ENCODE measurements at places on chromosomes 13 and 19.

GRCh38 chr13:94596575-94596971 lies 621 bp upstream of the TGDS start:
- DNase-seq, result peak; percentile 27

- no peak for DNase-seq
Observed at GRCh38 chr13:29434217-29434945, 161.1 kb downstream of the SLC7A1 start.

- DNase-seq, result no peak
Observed at GRCh38 chr13:22903301-22903700, 277.5 kb upstream of the SGCG start.

GRCh38 chr13:79686441-79686840 lies 205.5 kb downstream of the NDFIP2 start:
- DNase-seq, result no peak

GRCh38 chr13:103598671-103599070 lies 532.5 kb upstream of the SLC10A2 start:
- DNase-seq, result no peak

GRCh38 chr19:34120846-34121639 lies 51.3 kb upstream of the LSM14A start:
- peak; percentile 42 for DNase-seq

GRCh38 chr19:35167251-35168119 lies 12.9 kb downstream of the FXYD5 start:
- no peak for DNase-seq

DNA sequence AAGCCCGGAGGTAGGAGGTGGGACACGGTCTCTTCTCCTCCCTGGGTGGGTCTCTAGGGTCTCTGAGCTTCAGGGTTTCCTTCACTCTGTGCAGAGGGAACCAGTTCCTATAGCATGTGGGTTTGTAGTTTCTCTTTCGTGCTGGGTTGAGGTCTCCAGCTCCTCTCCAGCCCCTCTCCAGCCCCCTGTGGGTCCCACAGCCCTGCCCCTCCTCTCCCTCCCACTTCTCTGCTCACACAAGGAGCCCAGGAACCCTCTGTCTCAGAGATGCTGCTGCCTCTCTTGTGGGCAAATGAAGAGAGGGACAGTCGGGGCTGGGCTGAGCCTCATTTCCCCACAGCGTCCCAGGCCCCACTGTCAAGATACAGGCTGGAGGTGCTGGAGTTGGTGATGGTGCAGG lies 1.4 kb downstream of the SIGLEC7 start:
- no peak for DNase-seq

- DNase-seq, result no peak
Observed at GRCh38 chr19:1435378-1435989, 2.7 kb upstream of the RPS15 start.

- no peak for DNase-seq
Observed at GRCh38 chr19:2033825-2034159, 17.3 kb downstream of the MKNK2 start.

DNA sequence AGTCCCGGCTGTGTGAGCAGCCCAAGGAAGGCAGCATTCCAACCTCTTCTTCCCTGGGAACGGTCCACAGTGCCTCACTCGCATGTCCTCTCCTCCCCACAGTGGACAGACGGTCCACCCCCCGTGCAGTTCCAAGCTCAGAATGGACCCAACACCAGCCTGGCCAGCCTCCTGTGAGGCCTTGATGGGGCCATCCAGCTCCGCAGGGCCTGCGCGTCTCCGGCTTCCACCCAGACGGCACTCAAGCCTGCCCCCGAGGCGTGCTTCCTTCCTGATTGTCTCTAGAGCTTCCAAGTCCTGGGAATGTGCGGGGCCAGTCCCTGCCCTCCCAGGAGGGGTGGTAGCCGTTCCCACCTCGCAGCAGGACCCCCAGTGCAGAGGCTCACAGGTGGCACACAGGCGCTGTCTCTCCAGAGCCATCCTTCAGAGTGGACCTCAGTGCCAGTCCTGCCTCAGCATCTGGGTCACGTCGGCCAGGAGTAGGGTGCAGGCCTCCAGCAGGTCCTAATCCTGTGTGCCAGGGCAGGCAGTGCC lies 35.0 kb downstream of the MAU2 start:
- no peak for DNase-seq

GRCh38 chr13:62375653-62376052 lies 960.0 kb upstream of the PCDH20 start:
- no peak for DNase-seq

DNA sequence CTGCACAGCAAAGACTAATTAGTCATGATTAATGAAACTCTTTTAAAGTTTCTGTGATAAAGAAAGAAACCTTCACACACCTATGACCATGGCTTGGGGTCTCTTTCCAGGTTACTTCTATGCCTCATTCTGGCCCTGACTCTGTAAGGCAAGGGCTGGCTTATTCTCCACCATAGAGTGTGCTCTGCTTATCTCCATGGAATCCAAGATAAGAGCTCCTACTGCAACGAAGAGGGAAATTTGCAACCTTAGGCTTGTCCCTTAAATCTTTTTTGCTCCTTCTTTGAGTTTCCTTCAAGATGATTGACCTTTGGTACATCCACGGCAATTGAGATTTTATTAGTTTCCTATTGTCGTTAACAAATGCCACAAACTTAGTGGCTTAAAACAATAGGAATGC lies 239.9 kb downstream of the SPRY2 start:
- no peak for DNase-seq

GRCh38 chr19:22118132-22118531 lies 65.8 kb downstream of the ZNF257 start:
- DNase-seq, result no peak

DNA sequence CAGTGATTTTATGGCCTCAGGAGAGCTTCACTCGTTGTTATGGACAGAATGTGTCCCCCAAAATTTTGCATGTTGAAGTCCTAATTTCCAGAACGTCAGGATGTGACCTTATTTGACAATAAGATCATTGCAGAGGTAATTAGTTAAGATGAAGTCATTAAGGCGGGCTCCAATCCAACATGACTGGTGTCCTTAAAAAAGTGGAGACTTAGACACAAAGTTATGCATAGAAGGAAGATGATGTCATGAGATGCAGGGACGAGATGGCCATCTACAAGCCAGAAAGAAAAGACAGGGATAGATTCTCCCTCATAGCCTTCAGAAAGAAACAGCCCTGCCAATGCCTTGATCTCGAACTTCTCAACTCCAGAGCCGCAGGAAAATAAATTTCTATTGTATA lies 25.8 kb upstream of the SPATA13 start:
- no peak for DNase-seq

- no peak for DNase-seq
Observed at GRCh38 chr13:110377178-110377825, 70.2 kb downstream of the COL4A2 start.

DNA sequence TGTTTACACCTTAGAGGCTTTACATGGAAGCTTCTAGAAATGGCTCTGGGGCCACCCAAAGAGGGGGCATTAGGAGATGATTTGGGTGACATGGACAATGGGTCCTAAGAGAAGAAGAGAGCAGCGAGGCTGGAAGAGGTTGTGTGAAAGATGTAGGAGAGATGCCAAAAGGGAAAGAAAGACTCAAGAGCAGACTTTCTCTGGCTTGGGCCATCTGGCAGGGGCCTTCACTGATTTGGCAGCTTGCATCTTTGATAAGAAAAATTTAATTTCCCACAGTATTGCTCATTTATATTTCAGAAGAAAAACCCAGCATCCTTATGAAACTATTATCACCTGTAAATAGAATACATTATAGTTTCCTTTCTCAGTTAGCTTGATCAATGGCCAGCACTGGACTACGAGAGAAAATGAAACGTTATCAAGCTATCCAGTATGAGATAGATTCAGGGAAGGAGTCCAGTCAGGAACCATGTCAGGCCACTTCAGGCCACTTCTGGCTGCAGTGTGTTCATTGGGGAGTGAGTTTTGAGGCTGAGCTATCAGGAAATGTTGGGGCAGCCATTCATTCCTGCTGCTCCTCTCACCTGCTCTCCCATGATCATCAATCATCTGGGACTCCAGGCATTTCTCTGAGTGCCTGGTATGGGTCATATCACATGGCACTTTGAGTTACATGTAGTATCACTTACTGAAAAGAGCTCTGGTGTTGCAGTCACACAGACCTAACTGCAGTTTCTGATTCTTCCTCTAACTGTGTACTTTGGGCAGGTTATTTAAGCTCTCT lies 10.3 kb downstream of the SCEL start:
- DNase-seq, result no peak

DNA sequence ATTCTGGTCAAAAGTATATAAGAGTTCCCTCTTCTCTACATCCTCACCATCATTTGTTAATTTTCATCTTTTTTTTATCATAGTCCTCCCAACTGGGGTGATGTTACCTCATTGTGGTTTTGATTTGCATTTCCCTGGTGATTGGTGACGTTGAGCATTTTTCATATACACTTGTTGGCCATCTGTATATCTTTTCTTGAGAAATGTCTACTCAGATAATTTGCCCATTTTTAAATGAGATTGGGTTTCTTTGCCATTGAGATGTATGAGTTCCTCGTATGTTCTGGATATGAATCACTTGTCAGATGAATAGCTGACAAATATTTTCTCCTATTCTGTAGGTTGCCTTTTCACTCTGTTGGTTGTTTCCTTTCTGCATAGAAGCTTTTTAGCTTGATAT lies 2.4 kb downstream of the CD33 start:
- DNase-seq, result no peak

- no peak for DNase-seq
Observed at GRCh38 chr19:31938675-31939074, 406.7 kb upstream of the ZNF507 start.

GRCh38 chr19:40739030-40739839 lies 11.0 kb downstream of the ACTMAP start:
- no peak for DNase-seq

- DNase-seq, result no peak
Observed at GRCh38 chr19:3964256-3965194, 6.4 kb downstream of the DAPK3 start.

- no peak for DNase-seq
Observed at GRCh38 chr13:66617786-66618185, 612.4 kb downstream of the PCDH9 start.

DNA sequence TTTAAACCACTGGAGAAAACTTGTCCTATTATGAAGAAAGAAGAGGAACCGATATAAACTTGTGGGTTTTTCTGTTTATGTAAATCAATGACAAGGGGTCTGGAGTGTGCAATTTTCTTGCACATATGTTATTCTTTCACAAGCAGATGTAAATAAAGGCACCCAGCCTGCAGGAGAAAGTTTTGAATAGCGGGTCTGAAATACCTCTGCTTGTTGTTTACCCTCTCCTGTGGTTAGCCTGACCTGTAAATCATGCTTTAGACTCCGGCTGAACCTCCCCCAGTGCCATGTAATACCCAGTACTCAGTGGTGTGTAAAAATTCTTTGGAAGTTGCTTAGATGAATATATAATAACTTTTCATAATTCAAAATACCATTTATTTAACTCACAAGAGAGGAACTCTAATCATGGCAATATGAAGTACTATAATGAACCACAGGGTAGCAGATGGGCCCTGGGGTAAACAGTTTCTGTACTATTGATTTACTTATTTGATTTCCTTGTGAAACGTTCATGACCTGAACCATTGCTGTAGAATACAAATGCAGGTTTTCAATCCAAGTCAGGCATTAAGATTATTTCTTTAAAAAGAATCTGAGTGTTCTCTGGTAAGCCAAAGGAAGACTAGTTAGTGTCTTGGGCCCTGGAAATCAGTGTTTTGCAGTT lies 245.1 kb downstream of the LMO7 start:
- no peak for DNase-seq

DNA sequence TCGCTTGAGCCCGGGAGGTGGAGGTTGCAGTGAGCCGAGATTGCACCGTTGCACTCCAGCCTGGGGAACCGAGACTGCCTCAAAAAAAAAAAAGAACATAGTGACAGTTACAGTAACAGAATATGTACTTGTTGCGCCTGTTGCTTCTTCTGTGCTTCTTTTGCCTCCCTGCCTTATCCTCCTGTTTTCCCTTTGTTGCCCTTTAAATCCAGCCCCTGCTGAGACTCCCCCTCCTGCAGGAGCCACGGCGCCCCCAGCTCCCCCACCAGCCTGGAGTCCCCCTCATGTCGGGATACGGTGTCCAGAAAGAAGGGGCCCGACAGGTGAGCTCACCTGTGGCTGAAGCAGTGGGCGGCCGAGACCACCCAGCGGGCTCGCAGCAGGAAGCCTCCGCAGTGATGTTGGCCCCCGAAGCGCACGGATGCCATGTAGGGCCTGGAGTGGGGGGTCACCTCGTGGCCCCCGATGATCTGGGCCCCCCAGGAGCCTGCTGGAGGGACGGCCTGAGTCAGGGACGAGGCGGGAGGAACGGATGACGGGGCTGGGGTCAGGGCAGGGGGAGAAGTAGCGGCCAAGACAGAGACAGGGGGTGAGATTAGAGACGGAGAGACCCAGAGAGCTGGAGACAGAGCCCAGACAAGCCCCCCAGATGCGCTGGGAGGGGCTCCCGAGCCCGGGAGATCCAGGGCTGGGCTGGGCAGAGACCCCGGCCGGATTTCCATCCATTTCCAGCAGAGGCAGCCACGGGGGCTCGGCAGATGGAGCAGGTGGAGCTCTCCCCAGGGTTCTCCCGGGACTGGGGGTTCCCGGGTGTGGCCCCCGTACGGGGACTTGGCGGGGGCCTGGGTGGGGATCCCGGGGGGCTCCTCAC lies 536 bp downstream of the PRSS57 start:
- DNase-seq, result no peak

DNA sequence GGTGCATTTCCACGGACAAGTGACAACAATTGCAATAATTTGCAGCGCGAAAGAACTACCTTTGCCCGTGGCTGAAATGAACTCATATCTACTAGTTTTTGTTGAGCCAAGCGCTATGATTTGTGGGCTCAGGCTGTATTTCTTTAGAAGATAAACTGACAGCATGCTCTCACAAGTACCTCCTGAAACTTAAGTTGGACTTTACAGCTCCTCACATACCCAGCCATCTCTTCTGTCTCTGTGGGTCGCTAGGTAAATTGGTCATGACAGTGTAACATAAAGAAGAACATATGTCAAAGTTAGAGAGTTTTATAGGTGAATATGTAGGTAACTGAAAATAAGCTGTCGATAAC lies 839 bp downstream of the COG6 start:
- no peak for DNase-seq

DNA sequence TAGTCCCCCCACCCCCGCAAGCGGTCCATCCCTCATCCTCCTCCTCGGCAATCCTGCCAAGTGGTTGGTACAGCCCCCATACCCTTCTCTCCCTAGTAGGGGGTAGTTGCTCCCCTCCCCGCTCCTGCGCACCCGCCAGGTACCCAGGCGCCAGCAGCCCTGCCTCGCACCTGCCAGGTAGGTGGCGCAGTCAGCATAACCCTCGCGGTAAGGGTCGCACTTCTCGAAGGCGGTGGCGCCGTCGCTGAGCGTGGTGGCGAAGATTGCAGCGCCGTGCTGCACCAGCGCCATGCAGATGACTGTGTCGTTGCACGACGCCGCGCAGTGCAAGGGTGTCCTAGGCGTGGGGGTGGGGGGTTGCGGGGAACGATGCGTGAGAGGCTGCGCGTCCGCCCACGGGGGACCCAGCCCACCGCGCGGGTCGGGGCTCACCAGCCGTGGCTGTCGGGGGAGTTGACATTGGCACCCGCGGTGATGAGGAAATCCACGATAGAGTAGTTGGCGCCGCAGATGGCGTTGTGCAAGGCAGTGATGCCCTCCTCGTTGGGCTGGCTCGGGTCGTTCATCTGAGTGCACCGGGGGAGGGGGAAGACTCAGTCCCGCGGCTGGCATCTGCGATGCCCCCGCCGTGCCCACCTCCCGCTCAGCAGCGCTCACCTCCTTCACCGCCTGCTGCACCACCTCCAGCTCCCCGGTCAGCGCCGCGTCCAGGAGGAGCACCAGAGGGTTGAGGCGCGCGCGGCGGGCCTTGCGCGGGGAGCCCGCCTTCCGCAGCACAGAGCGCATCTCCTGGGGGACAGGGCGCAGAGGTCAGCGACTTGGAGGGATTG lies 15.2 kb upstream of the ERCC2 start:
- DNase-seq, result no peak

Data from HAP-1 (cell line).